Cerebellar cortex (tissue), 1 donor: ENCODE measurements at places on chromosomes 12 and 14.

DNA sequence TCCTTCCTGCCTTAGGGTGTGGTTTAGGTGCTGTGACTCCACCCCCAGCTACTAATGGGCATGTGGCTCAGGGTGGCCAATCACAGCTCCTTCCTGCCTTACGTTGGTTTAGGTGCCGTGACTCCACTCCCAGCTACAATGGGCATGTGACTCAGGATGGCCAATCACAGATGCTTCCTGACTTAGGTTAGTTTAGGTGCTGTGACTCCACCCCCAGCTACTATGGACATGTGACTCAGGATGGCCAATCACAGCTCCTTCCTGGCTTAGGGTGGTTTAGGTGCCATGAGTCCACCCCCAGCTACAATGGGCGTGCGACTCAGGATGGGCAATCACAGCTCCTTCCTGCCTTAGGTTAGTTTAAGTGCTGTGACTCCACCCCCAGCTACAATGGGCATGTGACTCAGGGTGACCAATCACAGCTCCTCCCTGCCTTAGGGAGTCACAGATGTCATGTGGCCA, 163.9 kb downstream of the TBX5 start:
- DNase-seq, result no peak

DNA sequence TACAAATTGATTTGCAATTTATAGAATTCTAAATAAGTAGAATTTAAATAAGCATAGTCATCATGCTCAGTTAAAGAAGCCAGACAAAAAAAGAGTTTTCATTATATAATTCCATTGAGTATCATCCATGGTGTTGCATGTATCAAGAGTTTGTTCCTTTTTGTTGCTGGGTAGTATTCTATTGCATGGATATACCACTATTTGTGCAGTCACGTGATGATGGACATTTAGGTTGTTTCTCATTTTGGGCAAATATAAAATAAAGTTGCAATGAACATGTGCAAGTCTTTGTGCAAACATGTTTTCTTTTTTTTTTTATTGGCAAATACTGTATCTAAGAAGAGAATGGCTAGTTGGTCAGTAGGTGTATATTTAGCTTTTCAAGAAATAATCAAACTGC, 186.2 kb upstream of the FRMD6 start:
- no peak for DNase-seq

DNA sequence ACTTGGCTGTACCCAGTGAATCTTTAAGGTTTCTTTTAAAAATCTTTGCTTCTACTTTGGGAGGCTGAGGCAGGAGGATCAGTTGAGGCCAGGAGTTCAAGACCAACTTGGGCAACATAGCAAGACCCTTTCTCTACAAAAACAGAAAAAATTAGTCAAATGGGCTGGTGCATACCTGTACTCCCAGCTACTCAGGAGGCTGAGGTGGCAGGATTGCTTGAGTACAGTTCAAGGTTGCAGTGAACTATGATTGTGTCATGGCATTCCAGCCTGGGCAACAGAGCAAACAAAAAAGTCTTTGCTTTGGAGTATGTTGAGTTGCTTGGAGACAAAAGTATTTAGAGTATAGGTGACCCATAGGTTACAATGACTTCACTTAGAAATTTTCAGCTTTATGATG, 6.2 kb upstream of the DDX55 start:
- DNase-seq, result no peak

GRCh38 chr14:23302290-23303225, at the start of gene PPP1R3E:
Gene PPP1R3E (minus strand): TSS chr14:23302859. CDS start chr14:23302576, 283 bp downstream.
- DNase-seq, result peak; percentile 73
